ENCODE measurements at places on chromosomes 7 and 10.
A peak's percentile ranks its signal among the peaks of the same experiment; 100 is the strongest.

GRCh38 chr10:125783957-125784356 lies 8.3 kb upstream of the MMP21 start:
- no peak for DNase-seq

DNA sequence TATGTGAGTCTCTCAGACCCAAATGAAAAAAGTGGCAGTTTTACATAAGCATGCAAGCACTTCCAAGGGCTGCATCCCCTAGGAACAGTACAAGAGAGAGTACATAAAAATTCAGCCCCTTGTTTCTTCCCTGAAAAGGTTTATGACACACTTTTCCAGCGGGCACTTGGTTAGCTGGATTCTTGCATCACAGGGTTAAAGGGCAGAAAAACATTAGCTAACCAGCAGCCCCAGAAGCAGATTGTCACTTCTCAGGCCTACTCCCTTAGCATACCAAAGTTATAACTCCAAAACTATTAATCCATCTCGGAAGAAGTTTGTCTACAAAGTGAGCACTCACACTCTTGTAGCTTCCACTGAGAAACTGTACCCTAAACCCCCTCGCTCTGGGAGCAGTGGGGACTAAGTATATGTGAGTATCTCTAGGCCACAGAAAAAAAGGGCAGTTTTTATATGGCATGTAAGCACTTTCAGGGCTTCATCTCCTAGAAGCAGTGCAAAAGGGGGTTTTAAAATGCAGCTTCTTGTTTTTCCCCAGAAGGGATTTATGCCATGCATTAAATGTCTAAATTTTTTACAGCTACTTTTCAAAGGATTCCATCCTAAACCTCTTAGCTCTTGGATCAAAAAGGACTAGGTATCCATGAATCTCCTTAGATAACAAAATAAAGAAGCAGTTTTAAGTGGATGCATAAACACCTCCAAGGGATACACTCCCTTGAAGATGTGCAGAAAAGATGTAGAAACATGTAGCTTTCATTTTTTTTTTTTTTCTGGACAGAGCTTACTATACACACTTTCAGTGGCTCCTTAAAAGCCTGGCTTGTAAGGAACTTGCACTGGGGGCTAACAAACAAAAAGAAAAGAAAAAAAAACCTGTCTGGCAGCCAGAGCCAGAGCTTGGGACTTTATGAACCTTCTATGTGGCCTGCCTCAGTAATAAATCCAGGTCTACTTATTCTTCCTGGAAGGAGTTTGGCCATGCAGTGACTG lies 956.7 kb downstream of the CCSER2 start:
- DNase-seq = no peak

GRCh38 chr10:26446258-26446657 lies 8.1 kb downstream of the APBB1IP start:
- DNase-seq = no peak

GRCh38 chr10:116195039-116195438 lies 78.0 kb downstream of the GFRA1 start:
- no peak for DNase-seq

DNA sequence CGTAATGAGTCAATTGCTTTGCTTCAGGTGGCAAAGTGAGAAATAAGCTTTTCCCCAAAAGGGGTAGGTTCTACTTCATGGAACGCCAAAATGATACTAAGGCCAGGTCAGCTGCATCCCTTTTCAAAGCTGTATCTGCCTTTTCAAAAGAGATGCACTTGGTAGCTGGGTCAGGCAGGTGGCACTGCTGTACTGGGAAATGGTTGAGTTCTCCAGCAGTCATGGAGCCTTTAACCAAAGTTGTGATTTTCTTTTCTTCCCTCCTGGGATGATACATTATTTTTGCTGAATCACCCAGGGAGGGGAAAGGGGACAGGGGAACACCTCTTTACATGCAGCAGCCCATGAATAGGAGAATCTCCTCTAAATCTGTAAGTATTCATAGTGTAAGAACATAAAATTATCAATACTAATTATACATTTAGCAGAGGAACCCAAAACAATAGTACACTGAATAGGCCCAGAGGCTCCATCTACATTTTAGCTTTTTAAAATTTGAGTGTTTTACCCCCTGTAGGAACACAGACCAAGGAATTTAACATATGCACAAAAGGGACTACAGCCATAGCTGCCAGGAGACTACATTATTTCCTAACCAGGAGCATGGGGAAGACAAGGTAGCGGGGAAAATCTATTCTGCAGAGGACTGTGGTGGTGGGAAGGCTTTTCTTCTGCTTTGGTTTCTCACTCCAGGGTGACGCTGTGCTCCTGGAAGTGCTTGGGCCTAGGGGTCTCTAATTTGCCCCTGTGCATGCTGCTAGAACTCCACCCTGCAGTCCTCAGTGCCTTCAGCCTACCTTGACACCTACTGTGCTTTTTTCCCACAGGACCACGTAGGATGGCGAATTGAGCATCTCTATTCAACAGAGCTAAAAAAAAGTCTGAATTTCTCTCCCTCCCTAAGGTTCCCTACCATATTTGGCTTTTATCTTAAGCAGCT lies 6.4 kb upstream of the GPR22 start:
- peak; percentile 47 for DNase-seq

DNA sequence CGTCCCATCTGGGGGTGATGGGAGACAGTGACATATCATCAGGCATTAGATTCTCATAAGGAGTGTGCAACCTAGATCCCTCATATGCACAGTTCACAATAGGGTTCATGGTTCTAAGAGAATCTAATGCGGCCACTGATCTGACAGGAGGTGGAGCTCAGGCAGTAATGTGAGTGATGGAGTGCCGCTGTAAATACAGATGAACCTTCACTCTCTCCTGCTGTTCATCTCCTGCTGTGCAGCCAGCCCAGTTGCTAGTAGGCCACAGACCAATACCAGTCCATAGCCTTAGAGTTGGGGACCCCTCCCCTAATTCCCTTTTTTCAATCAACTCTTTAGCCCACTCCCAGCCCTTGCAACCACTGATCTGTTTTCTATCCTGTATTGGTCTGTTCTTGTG lies 581.1 kb upstream of the AUTS2 start:
- DNase-seq = no peak

DNA sequence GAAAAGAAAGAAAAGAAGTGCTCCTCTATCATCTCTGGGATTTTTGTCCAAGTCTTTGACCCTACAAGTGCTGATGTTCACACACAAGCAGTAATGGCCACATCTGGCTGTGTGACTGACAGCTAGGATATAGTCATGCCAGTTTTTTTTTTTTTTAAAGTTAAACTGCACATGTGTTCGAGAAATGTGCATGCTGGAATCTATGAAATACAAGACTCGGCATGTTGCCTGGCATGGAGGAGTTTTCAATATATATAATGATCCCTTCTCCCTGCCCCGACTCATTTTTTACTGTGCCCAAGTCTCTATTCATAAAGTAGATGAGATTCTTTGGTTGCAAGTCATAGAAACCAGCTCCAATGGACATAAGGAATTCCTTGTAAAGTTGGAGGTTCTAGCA lies 60.4 kb upstream of the FGFR2 start:
- no peak for DNase-seq

DNA sequence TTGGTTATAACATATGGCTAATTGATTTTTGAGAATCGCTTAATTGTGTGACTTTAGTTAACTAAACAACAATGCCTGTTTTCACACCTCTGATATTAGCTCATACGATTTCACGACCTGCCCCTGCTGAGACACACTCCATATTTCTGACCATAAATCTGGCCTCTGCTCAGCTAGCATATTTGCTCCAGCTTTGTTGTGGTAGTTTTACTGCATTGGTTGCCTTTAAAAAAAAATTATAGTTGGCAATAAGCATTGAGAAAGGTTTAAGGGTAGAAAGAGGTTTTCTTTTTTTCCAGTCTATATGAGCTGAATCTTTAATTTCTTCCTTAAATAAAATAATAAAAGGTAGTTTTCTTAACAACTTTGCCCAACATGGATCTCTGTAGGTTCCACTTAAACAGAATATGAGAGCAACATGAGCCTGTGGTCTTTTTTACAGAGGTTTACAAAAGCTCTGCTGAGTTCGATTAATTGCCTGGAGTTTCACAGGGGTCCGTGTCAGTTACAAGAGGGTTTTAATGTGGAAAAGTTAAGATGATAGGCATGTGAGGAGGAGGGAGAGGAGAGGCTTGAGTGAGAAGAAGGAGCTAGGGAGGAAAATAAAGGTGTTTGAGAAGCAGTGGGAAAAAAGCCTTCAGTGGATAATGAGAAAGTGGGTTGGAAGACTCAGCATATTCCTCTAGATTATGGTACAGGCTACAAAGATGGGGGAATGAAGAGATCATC lies 318.2 kb downstream of the CXCL12 start:
- no peak for DNase-seq

Data from NCI-H526 treated with DMSO at 0.1 percent for 48 hours (cell line).